ENCODE measurements at places on chromosomes 13 and 19. TPM values are rescaled to one million over a fixed set of nuclear protein-coding genes. Genes with fewer than 3 reads are reported as not detected.
A peak's percentile ranks its signal among the peaks of the same experiment; 100 is the strongest.

Gene CGB7
- total RNA-seq, result not detected

Gene MRPS12
- 80.1 TPM for total RNA-seq

Gene SIGLEC5
- total RNA-seq, result not detected

Gene WASF3
- 0.07 TPM for total RNA-seq

Gene NEK3
- total RNA-seq, result 1.5 TPM

Gene COL5A3
- 2.8 TPM for total RNA-seq

Gene SERP2
- 1.1 TPM for total RNA-seq

Gene COPE
- 179 TPM for total RNA-seq

Gene MRPS31
- total RNA-seq, result 44.7 TPM

Gene NOTCH3
- not detected for total RNA-seq

Gene POP4
- 89.5 TPM for total RNA-seq

Gene TRPM4
- 0.54 TPM for total RNA-seq

Gene ZNF665
- 9.3 TPM for total RNA-seq

Gene MEDAG
- not detected for total RNA-seq

Gene NLRP11
- not detected for total RNA-seq

Gene F10
- total RNA-seq, result not detected

Gene MAST1
- total RNA-seq, result 2.4 TPM

GRCh38 chr19:50823389-50824042, at the start of gene KLK1:
Gene KLK1 (minus strand): TSS chr19:50823787. CDS start chr19:50823748, 39 bp downstream.
- no peaks in the 10 kb centered on the region for H3K36me3 ChIP-seq
- H3K27me3 ChIP-seq, result peaks cover 53% of the 10 kb centered on the region
- H3K4me1 ChIP-seq, result peaks cover 20% of the 10 kb centered on the region
- no peak for DNase-seq
- H3K27ac ChIP-seq, result no peak within 1 kb of the TSS

GRCh38 chr13:111945086-111945485, 121.9 kb upstream of the SOX1 start:
- no peaks in the 10 kb centered on the region for H3K36me3 ChIP-seq
- H3K27ac ChIP-seq, result no peak overlapping the region
- DNase-seq, result no peak
- H3K4me3 ChIP-seq, result no peak overlapping the region
- H3K4me1 ChIP-seq, result no peaks in the 10 kb centered on the region

DNA sequence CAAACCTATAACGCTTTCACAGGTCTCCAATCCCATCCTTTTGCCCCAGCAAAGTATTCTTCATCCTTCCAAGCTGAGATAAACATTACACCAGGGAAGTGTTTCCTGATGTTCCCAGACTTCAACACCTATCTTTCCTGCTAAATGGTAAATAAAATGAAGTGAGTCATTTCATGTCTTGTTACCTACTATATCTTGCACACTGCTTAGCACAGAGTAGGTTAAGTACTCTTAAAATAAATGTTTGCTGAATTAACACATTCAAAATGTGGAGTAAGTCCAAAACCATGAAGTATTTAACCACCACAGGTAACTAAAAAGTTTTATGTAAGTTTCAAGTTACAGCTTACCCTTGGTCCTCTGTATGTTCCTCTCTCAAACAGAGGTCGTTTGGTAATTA, 3.4 kb downstream of the RBM26 start:
- no peaks in the 10 kb centered on the region for H3K27me3 ChIP-seq
- H3K36me3 ChIP-seq, result peaks cover 50% of the 10 kb centered on the region
- no peak overlapping the region for H3K4me3 ChIP-seq
- peaks cover 58% of the 10 kb centered on the region for H3K4me1 ChIP-seq
- no peak for DNase-seq
- peak overlapping the region; percentile 91 for H3K27ac ChIP-seq

GRCh38 chr19:18197306-18197705, 4.3 kb downstream of the MPV17L2 start:
- no peak overlapping the region for H3K27ac ChIP-seq

- no peak overlapping the region for H3K4me3 ChIP-seq
- H3K4me1 ChIP-seq, result no peaks in the 10 kb centered on the region
- no peak for DNase-seq
These were observed 9.5 kb upstream of the AMER2 start for GRCh38 chr13:25181597-25181996.

DNA sequence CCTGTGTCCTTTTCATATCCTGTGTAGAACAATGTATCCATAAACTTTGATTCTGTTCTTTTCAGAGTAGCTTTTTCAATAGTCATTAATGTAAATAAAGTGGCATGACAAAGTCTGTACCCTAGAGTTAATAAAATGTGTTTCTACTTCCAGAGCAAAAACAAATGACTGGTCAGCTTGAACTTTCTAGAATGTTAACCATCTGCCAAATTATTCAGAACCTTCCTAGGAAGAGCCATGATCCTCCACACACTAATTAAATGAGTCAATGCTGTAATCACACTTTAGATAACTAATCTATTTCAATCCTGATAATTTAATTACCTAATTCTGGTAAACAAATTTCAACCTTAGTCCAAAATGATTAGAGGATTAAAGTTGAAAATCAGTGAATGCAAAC, 73.2 kb downstream of the DIAPH3 start:
- no peak overlapping the region for H3K27ac ChIP-seq
- peaks cover 3% of the 10 kb centered on the region for H3K4me1 ChIP-seq
- peaks cover 12% of the 10 kb centered on the region for H3K36me3 ChIP-seq
- no peak for DNase-seq

- no peaks in the 10 kb centered on the region for H3K27me3 ChIP-seq
- H3K27ac ChIP-seq, result no peak overlapping the region
- H3K4me3 ChIP-seq, result peak overlapping the region; percentile 20
- H3K4me1 ChIP-seq, result peaks cover 14% of the 10 kb centered on the region
These were observed 67.4 kb downstream of the GGACT start for GRCh38 chr13:100520936-100521850.

DNA sequence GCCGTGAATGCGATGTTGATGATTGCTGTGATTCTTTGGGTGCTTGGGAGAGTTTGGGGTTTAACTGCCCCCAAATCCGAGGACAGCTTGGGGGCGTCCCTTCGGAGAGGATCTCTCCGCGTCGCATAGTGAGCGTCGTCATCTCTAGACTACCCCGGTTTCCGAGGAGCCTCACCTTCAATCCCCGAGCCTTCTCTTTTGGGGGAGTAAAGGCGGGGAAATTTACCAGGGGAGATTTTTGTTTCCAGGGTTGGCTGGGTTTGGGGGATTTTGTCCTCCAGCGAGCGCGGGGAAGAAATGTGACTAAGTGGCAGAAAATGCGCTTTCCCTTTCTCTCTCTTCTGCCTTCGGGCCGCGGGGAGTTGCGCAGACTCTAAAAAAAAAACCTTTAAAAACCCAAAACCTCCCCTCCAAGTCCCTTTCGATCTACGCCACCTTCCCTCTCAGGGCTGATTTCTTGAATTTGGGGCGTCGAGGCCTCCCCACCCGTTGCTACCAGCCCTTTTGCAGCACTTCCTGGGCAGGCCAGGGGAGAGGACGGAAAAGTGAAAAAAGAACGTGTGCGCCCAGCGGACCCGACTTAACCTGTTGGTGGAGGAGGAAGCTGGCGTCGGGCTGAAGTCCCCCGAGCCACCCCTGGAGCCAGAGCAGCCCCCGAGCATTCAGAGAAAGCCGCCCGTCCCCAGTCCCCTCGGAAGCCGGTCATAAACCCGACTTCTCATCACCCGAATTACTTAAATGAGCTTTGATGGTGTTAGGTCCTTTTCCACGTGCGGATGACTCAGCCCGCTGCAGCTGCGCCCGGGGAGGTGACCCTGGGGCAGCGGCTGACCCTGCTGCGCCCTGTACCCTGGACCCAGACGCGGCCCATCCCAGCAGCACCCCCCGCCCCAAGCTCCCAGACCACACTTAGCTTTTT, 17.7 kb downstream of the NFIX start:
- H3K4me3 ChIP-seq, result peak overlapping the region; percentile 77
- DNase-seq, result peak; percentile 70
- peak overlapping the region; percentile 75 for H3K27ac ChIP-seq
- peaks cover 59% of the 10 kb centered on the region for H3K27me3 ChIP-seq
- peaks cover 19% of the 10 kb centered on the region for H3K4me1 ChIP-seq

DNA sequence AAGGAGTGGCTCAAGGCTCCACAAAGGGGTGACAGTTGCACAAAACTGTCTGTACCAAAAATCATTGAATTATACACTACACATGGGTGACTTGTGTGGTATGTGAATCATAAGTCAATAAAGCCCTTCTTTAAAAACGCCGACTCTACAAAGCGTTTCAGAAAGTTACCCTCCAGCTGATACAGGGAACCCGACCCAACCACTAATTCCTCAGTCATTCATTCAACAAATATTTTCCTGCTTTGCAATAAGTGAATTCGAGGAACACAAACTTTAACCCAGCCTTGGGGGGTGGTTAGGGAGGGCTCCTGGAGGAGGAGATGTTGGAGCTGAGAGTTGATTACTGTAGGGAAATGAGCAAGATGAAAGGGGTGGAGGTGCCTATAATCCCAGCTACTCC, 32.0 kb downstream of the LTBP4 start:
- peaks cover 8% of the 10 kb centered on the region for H3K36me3 ChIP-seq
- peaks cover 6% of the 10 kb centered on the region for H3K27me3 ChIP-seq
- no peak overlapping the region for H3K4me3 ChIP-seq
- DNase-seq, result no peak
- H3K27ac ChIP-seq, result no peak overlapping the region

GRCh38 chr19:17888260-17888659, 16.5 kb downstream of the SLC5A5 start:
- H3K36me3 ChIP-seq, result no peaks in the 10 kb centered on the region
- no peaks in the 10 kb centered on the region for H3K27me3 ChIP-seq
- no peak for DNase-seq
- no peaks in the 10 kb centered on the region for H3K4me1 ChIP-seq
- no peak overlapping the region for H3K27ac ChIP-seq
- H3K4me3 ChIP-seq, result no peak overlapping the region

DNA sequence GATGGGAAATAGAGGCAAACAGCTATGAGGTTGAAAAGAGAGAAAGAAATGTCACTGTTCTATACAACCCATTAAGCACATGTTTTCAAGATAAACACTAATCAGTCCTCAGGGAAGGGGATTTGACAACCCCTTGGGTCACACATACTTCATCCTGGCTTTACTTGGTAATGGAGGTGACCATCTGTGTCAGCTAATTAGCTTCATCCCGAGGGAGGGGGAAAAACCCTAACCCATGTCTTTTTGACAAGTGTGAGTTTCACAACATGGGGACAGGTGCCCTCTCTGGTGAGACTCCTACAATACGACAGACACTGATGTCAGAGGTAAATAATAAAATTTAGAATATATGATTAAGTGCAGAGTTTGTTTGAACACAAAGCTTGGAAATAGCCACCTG, 43.1 kb downstream of the ZNF611 start:
- peaks cover 28% of the 10 kb centered on the region for H3K4me1 ChIP-seq
- peak overlapping the region; percentile 21 for H3K4me3 ChIP-seq
- peak; percentile 10 for DNase-seq
- peaks cover 17% of the 10 kb centered on the region for H3K36me3 ChIP-seq
- H3K27me3 ChIP-seq, result no peaks in the 10 kb centered on the region

- H3K36me3 ChIP-seq, result peaks cover 3% of the 10 kb centered on the region
- peak overlapping the region; percentile 70 for H3K27ac ChIP-seq
- peak overlapping the region; percentile 83 for H3K4me3 ChIP-seq
- DNase-seq, result no peak
- H3K4me1 ChIP-seq, result peaks cover 21% of the 10 kb centered on the region
- H3K27me3 ChIP-seq, result no peaks in the 10 kb centered on the region
These were observed 711 bp upstream of the MIPEP start for GRCh38 chr13:23889615-23890607.

- H3K4me1 ChIP-seq, result no peaks in the 10 kb centered on the region
- no peak overlapping the region for H3K4me3 ChIP-seq
- H3K27me3 ChIP-seq, result no peaks in the 10 kb centered on the region
- H3K36me3 ChIP-seq, result peaks cover 2% of the 10 kb centered on the region
- H3K27ac ChIP-seq, result no peak overlapping the region
These were observed 129.2 kb downstream of the MIPEP start for GRCh38 chr13:23760000-23760399.

DNA sequence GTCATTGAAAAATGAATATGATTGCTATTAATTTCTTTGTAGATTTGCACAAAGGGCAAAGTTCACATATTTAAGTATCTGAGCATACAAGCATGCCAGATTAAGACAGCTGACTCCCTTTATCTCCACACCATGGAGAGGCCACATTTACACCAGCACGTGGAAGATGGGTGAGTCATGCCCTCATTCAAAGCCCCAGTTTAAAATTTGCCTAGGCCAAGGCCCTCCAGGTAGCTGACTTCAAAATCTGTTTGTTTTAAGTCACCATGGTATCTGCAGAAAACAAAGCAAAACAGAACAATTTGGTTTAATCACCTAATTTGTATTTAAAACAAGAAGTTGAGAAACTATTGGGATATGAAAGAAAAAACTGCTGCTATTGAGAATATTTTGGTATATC, 109.2 kb downstream of the ESD start:
- H3K27me3 ChIP-seq, result no peaks in the 10 kb centered on the region
- peak overlapping the region; percentile 15 for H3K27ac ChIP-seq
- H3K36me3 ChIP-seq, result peaks cover 10% of the 10 kb centered on the region
- H3K4me1 ChIP-seq, result peaks cover 20% of the 10 kb centered on the region
- peak; percentile 44 for DNase-seq

DNA sequence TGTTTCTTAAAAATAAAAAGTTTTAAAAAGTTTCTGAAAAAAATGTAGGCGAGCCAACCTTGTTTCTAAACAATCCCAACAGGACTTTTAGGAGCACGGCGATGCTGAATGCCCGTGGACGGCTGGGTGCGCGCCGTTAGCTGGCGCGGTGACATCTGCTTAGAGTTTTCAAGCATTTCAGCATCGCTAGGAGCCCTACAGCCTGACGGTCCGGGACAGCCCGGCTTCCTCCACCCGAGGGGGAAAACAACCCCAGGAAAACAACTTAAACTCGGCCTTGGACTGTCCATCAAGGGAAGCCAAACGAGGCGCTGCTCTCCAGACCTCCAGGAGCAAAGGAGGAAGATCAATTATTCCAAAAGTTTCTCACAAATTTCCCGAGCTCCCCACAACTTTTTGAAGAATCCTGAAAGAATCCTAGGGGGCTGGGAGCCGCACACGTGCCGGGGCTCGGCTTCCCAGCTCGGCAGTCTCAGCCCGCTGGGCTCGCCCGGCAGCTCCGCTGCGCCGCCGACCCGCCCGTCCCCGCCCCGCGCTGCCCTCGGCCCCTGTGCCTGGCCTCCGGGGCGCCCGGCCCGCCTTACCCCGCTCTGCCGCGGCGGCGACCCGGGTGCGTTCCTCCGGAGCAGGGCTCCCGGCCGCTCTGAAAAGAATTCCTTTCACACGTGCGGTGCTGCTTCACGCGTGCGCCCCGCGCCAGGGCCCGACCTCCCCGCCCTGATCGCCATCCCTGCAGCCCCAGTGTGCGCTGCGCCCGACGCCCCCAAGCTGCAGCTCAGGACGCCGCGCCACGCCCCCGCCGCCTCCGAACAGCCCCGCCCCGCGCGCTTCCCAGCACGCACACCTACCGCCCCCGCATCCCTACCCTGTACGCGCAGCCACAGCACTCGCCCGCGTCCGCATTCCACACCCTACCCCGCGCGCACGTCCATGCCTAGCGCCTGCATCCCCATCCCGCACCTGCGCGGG, at the start of gene GJA3:
GJA3 (minus strand) TSS at position 747 of the 969 bp plus-strand sequence. CDS start 17,764 bp downstream, outside the sequence.
- peak within 1 kb of the TSS; percentile 55 for H3K27ac ChIP-seq
- H3K27me3 ChIP-seq, result peaks cover 22% of the 10 kb centered on the region

Measured in activated CD8-positive, alpha-beta T cell treated with anti-CD3 and anti-CD28 coated beads for 36 hours (primary cell).